Lung (tissue), 17 donors: ENCODE measurements at places on chromosomes 4 and X. TPM values are rescaled to one million over a fixed set of nuclear protein-coding genes. Genes with fewer than 3 reads are reported as not detected.

TRIM61 gene
- 1.8 TPM for total RNA-seq

TMA16 gene
- 23.8 TPM for total RNA-seq

- no peak for DNase-seq
- no peaks in the 10 kb centered on the region for H3K27me3 ChIP-seq
- H3K4me3 ChIP-seq, result no peak overlapping the region
These were observed 15.3 kb downstream of the ATP7A start for GRCh38 chrX:77925764-77926163.

GRCh38 chr4:170721812-170722373 is 632.1 kb upstream of the AADAT start:
- no peaks in the 10 kb centered on the region for H3K27me3 ChIP-seq
- DNase-seq, result no peak
- H3K27ac ChIP-seq, result no peak overlapping the region
- H3K4me1 ChIP-seq, result no peaks in the 10 kb centered on the region
- H3K36me3 ChIP-seq, result no peaks in the 10 kb centered on the region

KLHL4 gene
- 4.7 TPM for total RNA-seq

NALF2 gene
- total RNA-seq, result 0.11 TPM

HERC5 gene
- total RNA-seq, result 3.9 TPM

ABHD18 gene
- total RNA-seq, result 10.1 TPM

GRCh38 chr4:159779716-159780115 is 676.8 kb downstream of the RAPGEF2 start:
- H3K27me3 ChIP-seq, result no peaks in the 10 kb centered on the region
- no peaks in the 10 kb centered on the region for H3K36me3 ChIP-seq
- H3K4me3 ChIP-seq, result no peak overlapping the region
- H3K4me1 ChIP-seq, result no peaks in the 10 kb centered on the region

DNA sequence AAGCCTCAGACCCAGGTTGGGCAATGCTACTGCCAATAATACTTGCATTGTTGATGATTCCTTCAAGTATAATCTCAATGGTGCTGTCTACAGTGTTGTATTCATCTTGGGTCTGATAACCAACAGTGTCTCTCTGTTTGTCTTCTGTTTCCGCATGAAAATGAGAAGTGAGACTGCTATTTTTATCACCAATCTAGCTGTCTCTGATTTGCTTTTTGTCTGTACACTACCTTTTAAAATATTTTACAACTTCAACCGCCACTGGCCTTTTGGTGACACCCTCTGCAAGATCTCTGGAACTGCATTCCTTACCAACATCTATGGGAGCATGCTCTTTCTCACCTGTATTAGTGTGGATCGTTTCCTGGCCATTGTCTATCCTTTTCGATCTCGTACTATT is 7.4 kb downstream of the LPAR4 start:
- no peaks in the 10 kb centered on the region for H3K36me3 ChIP-seq
- no peak overlapping the region for H3K27ac ChIP-seq
- no peaks in the 10 kb centered on the region for H3K4me1 ChIP-seq
- no peak for DNase-seq
- no peaks in the 10 kb centered on the region for H3K27me3 ChIP-seq
- H3K4me3 ChIP-seq, result no peak overlapping the region

GRCh38 chrX:118553042-118553710 is 57.6 kb downstream of the DOCK11 start:
- no peaks in the 10 kb centered on the region for H3K4me1 ChIP-seq
- no peaks in the 10 kb centered on the region for H3K36me3 ChIP-seq
- DNase-seq, result no peak
- H3K27me3 ChIP-seq, result no peaks in the 10 kb centered on the region
- H3K4me3 ChIP-seq, result no peak overlapping the region

- H3K36me3 ChIP-seq, result peaks cover 8% of the 10 kb centered on the region
- H3K27me3 ChIP-seq, result no peaks in the 10 kb centered on the region
- DNase-seq, result no peak
- no peak overlapping the region for H3K27ac ChIP-seq
These were observed 58.7 kb downstream of the GPRIN3 start for GRCh38 chr4:89248879-89249281.

ATP2B3 gene
- total RNA-seq, result 0.21 TPM

DMRTC1 gene
- 1.2 TPM for total RNA-seq

- no peaks in the 10 kb centered on the region for H3K36me3 ChIP-seq
- DNase-seq, result no peak
- H3K4me3 ChIP-seq, result no peak overlapping the region
These were observed 63.9 kb upstream of the GYPA start for GRCh38 chr4:144204431-144204830.

DNA sequence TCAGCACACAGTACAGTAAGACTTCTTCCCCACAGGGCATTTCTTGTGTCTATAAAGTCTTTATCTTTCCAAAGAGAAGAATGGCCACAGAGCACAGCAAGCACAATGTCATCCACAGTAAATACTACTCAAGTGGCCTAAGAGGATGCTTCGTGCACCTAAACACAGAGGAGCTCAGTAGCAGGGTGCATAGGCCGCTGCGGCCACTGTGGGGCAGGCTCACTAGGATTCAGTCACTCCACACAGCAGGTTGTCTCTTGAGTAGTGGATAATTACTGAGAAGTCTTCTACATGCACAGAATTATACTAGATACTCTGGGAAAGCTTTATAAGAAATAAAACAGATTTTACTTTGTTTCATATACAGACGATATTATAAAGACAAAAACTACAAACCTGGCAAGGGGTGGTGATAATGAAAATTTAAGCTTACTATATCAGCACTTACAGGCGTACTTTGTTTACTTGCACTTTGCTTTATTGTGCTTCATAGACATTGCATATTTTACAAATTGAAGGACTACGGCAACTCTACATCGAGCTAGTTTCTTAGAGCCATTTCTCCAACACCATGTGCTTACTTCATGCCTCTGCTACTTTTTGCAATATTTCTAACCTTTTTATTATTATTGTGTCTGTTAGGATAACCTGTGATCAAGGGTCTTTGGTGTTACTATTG is 78.5 kb downstream of the PRDM5 start:
- no peaks in the 10 kb centered on the region for H3K27me3 ChIP-seq
- no peak for DNase-seq
- no peak overlapping the region for H3K27ac ChIP-seq
- H3K4me1 ChIP-seq, result peaks cover 14% of the 10 kb centered on the region
- H3K4me3 ChIP-seq, result no peak overlapping the region

- H3K27me3 ChIP-seq, result no peaks in the 10 kb centered on the region
- H3K27ac ChIP-seq, result no peak overlapping the region
- no peak overlapping the region for H3K4me3 ChIP-seq
- no peaks in the 10 kb centered on the region for H3K36me3 ChIP-seq
- peaks cover 21% of the 10 kb centered on the region for H3K4me1 ChIP-seq
These were observed 340.7 kb upstream of the HS3ST1 start for GRCh38 chr4:11769434-11769833.

DNA sequence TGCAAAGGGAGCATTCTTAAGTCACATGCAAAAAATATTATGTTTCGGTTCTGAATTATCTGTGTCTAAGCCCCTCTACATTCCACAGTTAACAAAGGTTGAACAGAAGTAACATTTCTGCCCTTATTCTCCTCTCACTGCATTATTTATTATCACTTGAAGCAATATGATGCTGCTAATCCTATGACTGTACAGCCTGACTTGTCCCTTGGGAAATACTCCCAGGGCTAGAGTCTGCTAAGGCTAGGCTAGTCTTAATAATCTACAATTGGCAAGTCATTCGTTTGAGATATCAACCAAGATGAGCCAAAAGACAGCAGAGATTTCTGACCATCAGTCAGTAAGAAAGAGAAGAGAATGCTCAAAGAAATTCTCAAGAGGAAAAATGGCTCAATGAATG is 226.9 kb upstream of the HCCS start:
- no peaks in the 10 kb centered on the region for H3K4me1 ChIP-seq
- H3K4me3 ChIP-seq, result no peak overlapping the region
- peaks cover 6% of the 10 kb centered on the region for H3K27me3 ChIP-seq
- no peaks in the 10 kb centered on the region for H3K36me3 ChIP-seq
- H3K27ac ChIP-seq, result no peak overlapping the region

GALNTL6 gene
- 0.09 TPM for total RNA-seq

DNA sequence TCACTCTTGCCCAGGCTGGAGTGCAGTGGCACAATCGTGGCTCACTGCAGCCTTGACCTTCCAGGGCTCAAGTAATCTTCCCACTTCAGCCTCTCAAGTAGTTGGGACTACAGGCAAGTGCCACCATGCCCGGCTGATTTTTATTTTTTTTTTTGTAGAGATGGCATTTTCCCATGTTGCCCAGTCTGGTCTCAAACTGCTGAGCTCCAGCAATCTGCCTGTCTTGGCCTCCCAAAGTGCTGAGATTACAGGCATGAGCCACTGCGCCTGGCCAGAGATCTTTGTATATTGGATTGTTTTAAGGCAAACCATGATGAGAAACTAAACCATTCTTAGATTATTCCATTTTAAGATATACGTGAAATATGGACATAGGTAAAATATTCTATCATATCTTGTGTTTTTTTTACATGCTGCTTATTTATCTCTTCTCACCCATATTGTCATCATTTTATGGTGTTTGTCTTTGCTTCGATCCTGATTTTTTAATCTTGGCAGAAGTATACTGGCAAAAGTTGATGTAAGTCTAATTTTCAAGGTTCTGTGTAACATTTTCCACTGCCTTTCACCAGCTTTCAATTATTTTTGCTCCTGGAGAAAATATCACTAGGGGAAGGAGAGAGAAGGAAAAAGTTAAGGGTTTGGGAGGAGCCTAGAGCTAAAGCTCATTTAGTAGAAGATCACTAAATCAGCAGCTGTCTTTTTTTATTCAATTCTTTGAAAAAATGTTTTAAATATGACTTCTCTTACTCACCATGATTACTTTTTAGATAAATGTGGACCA is 27.8 kb downstream of the PDLIM5 start:
- H3K4me1 ChIP-seq, result peaks cover 5% of the 10 kb centered on the region
- H3K27me3 ChIP-seq, result no peaks in the 10 kb centered on the region
- H3K4me3 ChIP-seq, result no peak overlapping the region
- no peak overlapping the region for H3K27ac ChIP-seq

PPP2R2C gene
- total RNA-seq, result 0.03 TPM

ARHGEF6 gene
- 19.8 TPM for total RNA-seq

RNF150 gene
- 19.3 TPM for total RNA-seq

HTN3 gene
- not detected for total RNA-seq

GRCh38 chrX:11254417-11255109 is 38.6 kb upstream of the AMELX start:
- no peak for DNase-seq
- no peaks in the 10 kb centered on the region for H3K36me3 ChIP-seq
- H3K4me1 ChIP-seq, result no peaks in the 10 kb centered on the region
- no peak overlapping the region for H3K4me3 ChIP-seq
- H3K27me3 ChIP-seq, result peaks cover 13% of the 10 kb centered on the region

DNA sequence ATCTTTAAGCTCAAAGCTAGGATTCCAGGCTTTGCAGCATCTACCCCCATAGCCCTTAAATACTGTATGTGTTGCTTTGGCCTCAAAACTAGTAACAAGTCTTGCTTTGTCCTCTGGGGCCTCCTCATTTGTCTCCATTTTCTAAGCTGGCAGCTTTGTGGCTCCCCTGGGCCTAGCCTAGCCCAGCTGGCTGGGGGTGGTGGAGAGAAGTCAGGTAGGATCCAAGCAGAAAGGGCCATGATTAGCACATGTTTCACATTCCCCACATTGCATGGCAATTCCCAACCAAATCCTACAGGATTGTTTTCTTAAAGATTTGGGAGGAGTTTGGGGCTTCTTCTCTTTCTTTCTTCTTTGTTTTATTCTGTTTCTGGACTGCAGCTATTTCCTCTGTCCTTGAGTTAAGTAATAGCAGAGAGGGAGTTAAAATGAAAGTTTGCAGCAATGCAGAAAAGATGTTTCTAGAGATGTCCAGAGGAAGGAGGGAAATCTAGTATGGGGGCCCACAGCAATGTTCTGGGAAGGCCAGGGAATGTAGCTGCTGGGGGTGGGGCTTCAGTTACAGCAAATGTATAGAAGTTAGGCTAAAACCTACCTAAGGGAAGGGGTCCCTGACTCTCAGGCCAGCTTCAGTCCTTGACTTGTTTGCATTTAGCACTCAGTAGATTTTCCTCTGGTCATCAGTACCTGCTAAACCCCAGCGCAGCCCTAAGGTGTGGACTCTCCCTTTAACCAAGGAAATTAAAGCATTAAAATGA is 92.1 kb downstream of the SHROOM4 start:
- H3K4me1 ChIP-seq, result no peaks in the 10 kb centered on the region
- no peak overlapping the region for H3K27ac ChIP-seq
- no peaks in the 10 kb centered on the region for H3K36me3 ChIP-seq
- no peak overlapping the region for H3K4me3 ChIP-seq
- no peaks in the 10 kb centered on the region for H3K27me3 ChIP-seq

SHOX gene
- not detected for total RNA-seq

GRCh38 chr4:176879380-176880116 is 86.8 kb upstream of the VEGFC start:
- no peaks in the 10 kb centered on the region for H3K4me1 ChIP-seq
- no peak for DNase-seq
- H3K27me3 ChIP-seq, result no peaks in the 10 kb centered on the region
- H3K4me3 ChIP-seq, result no peak overlapping the region

QDPR gene
- 26.3 TPM for total RNA-seq

GRCh38 chr4:108359986-108360681 is 191.4 kb upstream of the LEF1 start:
- no peak overlapping the region for H3K27ac ChIP-seq
- no peak for DNase-seq
- H3K4me1 ChIP-seq, result peaks cover 20% of the 10 kb centered on the region
- H3K4me3 ChIP-seq, result no peak overlapping the region
- H3K27me3 ChIP-seq, result no peaks in the 10 kb centered on the region
- no peaks in the 10 kb centered on the region for H3K36me3 ChIP-seq

GRCh38 chrX:67546496-67547423 is 2.9 kb downstream of the AR start:
- H3K4me3 ChIP-seq, result peak overlapping the region; percentile 25
- peak overlapping the region; percentile 35 for H3K27ac ChIP-seq
- peaks cover 3% of the 10 kb centered on the region for H3K4me1 ChIP-seq
- no peaks in the 10 kb centered on the region for H3K36me3 ChIP-seq
- peaks cover 4% of the 10 kb centered on the region for H3K27me3 ChIP-seq
- DNase-seq, result no peak

GRCh38 chrX:9788911-9789310 is 2.7 kb downstream of the SHROOM2 start:
- no peak overlapping the region for H3K4me3 ChIP-seq
- DNase-seq, result peak; percentile 66
- H3K36me3 ChIP-seq, result no peaks in the 10 kb centered on the region
- peaks cover 12% of the 10 kb centered on the region for H3K27me3 ChIP-seq

PDCL2 gene
- not detected for total RNA-seq

HS6ST2 gene
- 14.3 TPM for total RNA-seq

GRCh38 chr4:19675172-19675811 is 576.4 kb upstream of the SLIT2 start:
- no peak overlapping the region for H3K27ac ChIP-seq
- H3K36me3 ChIP-seq, result no peaks in the 10 kb centered on the region
- DNase-seq, result peak; percentile 77
- H3K4me3 ChIP-seq, result no peak overlapping the region
- no peaks in the 10 kb centered on the region for H3K27me3 ChIP-seq

- peaks cover 3% of the 10 kb centered on the region for H3K27me3 ChIP-seq
- H3K27ac ChIP-seq, result no peak overlapping the region
- no peaks in the 10 kb centered on the region for H3K4me1 ChIP-seq
- no peak for DNase-seq
These were observed 209.3 kb upstream of the MAOA start for GRCh38 chrX:43446752-43447151.

NLGN4X gene
- total RNA-seq, result 5.0 TPM
